Left lobe of liver (tissue), 2 donors: ENCODE measurements at places on chromosomes 3 and 15. TPM values are rescaled to one million over a fixed set of nuclear protein-coding genes. Genes with fewer than 3 reads are reported as not detected.

GRCh38 chr3:173690542-173691180 lies 293.1 kb downstream of the NLGN1 start:
- no peak for DNase-seq

GRCh38 chr3:99521551-99521950 lies 116.8 kb upstream of the COL8A1 start:
- no peak for DNase-seq

- no peak for DNase-seq
Observed at GRCh38 chr15:83830381-83830780, 176.5 kb downstream of the ADAMTSL3 start.

GRCh38 chr3:140629357-140630137 lies 48.3 kb upstream of the TRIM42 start:
- DNase-seq, result no peak

DNA sequence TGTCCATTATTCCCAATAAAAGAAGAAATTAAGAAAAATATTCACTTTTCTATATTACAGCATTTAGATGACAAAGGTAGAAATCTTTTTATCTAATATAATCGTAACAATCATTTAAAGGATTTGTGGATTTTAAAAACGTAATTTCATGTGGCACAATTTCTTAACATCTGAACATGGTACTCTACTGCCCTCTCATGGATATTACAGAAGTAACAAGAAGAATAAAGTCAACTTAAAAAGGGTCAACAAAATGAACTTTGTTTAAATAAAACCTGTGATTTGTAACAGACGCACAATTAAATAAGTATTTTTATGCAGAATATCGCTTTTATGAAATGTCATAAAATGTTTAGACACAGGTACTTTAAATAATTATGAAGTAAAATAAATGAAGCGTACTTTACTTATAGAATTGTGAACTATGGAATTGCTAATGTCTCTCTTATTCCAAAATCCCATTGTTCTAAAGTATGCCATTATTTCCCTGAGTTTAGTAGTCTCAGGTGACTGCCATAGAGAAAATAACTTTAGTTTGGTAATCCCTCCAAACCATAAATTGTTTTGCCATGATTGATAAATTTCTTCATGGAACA lies 366.8 kb upstream of the ZNF385D start:
- no peak for DNase-seq

GRCh38 chr15:79970624-79971434 lies at the start of gene BCL2A1:
BCL2A1 (minus strand) TSS chr15:79971196; CDS start chr15:79971119, 77 bp downstream.
- DNase-seq, result no peak

DNA sequence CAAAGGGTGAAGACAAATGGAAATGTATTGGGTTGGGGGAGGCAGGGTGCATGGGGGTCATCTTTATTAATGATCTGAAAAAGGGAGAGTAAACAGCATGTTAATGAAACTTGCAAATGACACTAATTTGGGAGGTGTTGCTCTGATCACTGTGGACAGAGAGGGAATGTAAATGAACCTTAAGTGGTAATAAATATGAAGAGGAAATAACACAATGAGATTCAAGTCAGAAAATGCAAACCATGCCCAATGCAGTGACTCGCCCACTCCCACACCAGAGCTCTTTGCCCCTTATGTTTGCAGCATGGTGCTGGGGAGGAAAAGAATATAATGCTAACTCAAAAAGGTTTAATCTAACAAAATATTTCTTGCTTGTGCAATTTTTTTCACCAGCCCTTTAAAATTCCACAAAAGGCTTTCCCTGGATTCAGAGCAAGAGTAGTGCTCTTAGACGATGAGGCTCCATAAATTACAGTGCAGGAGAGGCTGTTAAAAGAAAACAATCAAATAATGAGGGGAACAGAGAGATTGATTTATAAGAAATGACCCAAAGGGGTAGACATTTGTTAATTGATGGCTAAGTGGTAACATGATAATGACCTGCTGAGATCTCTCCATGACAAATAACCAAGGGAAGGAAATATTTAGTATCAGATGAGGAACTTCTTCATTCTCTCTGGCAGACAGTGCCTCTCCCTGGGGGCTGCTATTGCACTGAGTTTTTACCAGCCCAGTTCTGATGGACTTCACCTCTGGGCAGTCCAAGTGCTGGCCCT lies 210.0 kb upstream of the PPP2R3A start:
- DNase-seq, result no peak

GRCh38 chr3:44554626-44555592 lies at the start of gene ZKSCAN7:
ZKSCAN7 (plus strand) TSS chr3:44555193; CDS start chr3:44557048, 1,855 bp downstream.
- DNase-seq, result peak; percentile 69

- DNase-seq, result no peak
Observed at GRCh38 chr3:187661267-187661666, 8.9 kb downstream of the SST start.

- no peak for DNase-seq
Observed at GRCh38 chr3:185824051-185825005, 514 bp downstream of the IGF2BP2 start.

DNA sequence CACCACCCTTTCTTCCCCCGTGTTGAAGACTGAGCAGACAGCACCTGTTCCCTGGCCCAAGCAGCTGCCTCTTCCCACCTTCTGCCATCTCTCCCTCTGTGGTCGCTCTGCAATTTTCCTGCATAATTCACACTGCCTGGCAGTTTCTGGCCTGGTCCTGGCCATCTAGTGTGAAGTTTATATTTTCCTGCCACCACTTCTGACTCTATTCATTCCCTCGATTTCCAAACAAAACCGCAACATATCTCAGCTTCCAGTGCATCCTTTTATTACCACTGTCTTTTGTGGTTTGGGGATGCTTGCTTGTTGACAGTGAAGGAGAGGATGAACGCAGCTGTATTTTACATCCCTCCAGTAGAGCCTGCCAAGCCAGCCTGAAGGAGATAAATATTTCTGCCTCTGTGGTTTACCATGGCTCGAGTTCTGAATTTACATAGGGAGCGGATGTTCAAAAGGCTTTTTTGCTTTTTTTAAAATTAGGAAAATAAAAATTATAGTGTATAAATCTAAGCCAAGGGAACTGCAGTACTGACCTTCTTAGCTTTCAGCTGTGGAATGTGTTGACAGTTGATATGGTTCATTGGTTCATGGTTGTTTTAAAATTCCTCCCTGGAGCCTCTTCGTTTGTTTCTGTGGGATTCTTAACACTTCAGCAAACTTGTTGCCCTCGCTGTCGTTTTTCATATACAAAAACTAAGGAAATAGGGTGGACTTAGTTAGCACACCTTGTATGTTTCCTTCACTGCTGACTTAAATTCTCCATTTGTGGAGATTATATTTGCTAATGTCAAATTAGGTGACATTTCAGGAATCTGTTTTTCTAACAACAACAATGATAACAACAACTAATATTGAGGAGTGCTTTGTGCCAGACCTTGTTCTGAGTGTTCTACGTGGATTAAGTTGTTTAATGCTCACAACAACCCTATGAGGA lies 250.5 kb downstream of the ADAMTSL3 start:
- no peak for DNase-seq

DNA sequence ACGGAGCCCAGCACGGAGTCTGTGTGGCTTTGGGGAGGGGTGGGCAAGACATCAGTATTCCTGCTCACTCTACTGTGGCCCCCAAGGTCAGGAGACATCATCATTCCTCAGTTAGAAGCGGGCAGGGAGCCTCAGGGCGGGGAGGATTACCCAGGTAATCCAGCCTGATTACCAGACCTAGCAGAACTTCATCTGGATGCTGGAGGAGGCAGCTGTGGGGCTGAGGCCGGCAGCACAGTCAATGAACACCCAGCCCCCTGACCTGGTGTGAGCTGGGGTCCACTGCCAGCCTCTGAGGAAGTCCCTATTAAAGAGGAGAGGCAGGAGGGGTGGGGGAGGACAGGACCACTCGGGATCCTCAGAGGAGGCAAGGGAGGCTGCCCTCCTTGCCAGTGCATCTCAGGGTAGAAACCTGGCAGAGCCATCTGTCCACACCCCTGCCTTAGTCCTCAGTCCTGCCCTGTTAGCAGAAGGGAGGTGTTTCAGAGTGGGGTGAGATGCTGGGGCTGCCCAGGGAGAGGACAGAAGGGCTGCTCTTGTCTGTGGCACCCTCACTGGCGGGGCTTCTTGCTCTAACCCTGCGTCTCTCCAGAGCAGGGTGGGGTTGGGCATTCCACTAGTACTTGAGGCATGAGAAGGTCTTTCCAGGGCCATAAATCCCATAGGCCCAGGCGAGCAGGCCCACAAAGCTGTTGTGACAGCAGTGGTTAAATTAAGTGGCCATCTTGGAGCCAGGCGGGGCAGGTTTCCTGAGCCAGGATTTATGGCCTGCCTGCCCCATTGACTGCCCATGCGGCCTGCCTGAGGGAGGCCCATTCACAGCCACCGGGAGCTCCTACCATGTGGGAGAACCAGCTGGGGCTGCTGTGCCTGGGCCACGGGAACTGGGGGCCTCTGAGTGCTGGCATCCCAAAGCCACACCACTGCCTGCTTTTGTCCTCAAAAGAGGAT lies 82.1 kb downstream of the LINGO1 start:
- DNase-seq, result no peak

GRCh38 chr15:31364301-31365031 lies 37.8 kb downstream of the KLF13 start:
- peak; percentile 75 for DNase-seq

The MOBP gene
- total RNA-seq, result not detected

The PDCD7 gene
- total RNA-seq, result 9.7 TPM

The LSMEM2 gene
- not detected for total RNA-seq

The CFAP20DC gene
- total RNA-seq, result 1.2 TPM

The ZNF80 gene
- total RNA-seq, result not detected
